ENCODE measurements at places on chromosomes 1 and 21. TPM values are rescaled to one million over a fixed set of nuclear protein-coding genes. Genes with fewer than 3 reads are reported as not detected.

The ARHGEF10L gene
- 39.6 TPM for total RNA-seq

The WNT2B gene
- 0.90 TPM for total RNA-seq

The LAMB3 gene
- total RNA-seq: 0.67 TPM

The FRRS1 gene
- 5.6 TPM for total RNA-seq

The IQGAP3 gene
- total RNA-seq: 22.3 TPM

The OR2T4 gene
- not detected for total RNA-seq

The LCE4A gene
- not detected for total RNA-seq

The FLG gene
- not detected for total RNA-seq

The RXFP4 gene
- total RNA-seq: not detected

The PLA2G2C gene
- not detected for total RNA-seq

DNA sequence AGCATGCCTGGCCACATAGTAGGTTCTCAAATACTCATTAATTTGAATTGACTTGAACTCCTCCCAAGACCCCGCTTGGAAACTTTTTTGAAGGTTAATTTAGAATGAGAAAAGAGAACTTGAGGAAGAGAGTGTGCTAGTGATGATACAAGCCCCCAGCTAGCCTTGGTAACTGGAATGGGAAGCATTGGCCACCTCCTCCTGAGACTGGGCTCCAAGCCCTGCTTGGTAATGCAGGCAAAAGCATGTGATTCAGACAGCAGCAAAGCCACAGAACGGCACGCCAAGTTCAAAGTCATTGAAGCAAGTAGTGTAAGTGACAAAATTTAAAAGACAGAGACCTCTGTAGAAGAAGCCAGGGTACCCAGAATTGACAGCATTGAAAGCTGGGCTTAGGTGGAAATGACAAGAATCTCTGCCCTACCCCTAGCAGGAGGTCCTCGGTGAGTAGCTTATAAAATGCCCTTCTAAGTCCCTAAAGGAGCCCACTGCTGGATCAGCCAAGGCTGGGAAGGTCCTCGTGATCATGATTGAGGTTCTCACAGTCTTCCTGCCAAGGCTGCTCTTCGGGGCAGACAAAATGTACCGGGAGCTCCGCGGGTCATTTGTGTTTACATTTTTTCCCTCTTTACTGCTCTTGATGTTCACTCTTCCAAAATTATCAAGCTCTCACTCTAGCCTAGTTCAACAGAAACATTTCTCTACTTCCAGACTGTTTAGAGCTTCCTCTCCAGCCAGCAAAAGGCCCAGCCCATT lies 99.4 kb downstream of the TSEN15 start:
- H3K4me1 ChIP-seq: 0 out of 2 replicates have a peak, but pooled peaks cover 6% of the 10 kb centered on the region
- DNase-seq: no peak
- H3K27me3 ChIP-seq: no peaks in the 10 kb centered on the region
- H3K4me3 ChIP-seq: no peak overlapping the region
- no peaks in the 10 kb centered on the region for H3K36me3 ChIP-seq
- no peak overlapping the region for H3K27ac ChIP-seq

DNA sequence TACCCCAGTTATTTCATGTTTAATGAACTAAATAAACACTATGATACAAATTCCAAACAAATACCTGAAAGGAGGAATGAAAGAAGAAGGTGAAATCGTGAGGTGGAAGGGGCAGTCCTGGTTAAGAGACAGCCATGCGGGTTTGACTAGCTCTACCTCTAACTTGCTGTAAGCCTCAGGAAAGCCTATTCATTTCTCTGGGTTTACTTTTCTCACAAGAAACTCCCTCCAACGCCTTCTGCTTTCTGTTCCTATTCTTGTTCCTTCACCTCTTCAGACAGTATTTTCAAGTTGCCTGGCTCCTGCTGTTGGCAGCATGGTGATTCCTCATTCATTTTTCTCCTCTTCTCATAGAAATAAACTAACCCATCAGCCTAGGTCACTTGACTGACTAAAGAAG lies 92.4 kb downstream of the NTPCR start:
- no peaks in the 10 kb centered on the region for H3K4me1 ChIP-seq
- no peaks in the 10 kb centered on the region for H3K36me3 ChIP-seq
- DNase-seq: no peak
- H3K4me3 ChIP-seq: no peak overlapping the region

GRCh38 chr1:156571261-156571852 lies 1.0 kb downstream of the IQGAP3 start:
- DNase-seq: no peak
- H3K4me1 ChIP-seq: no peaks in the 10 kb centered on the region
- no peaks in the 10 kb centered on the region for H3K36me3 ChIP-seq
- H3K27ac ChIP-seq: no peak overlapping the region

DNA sequence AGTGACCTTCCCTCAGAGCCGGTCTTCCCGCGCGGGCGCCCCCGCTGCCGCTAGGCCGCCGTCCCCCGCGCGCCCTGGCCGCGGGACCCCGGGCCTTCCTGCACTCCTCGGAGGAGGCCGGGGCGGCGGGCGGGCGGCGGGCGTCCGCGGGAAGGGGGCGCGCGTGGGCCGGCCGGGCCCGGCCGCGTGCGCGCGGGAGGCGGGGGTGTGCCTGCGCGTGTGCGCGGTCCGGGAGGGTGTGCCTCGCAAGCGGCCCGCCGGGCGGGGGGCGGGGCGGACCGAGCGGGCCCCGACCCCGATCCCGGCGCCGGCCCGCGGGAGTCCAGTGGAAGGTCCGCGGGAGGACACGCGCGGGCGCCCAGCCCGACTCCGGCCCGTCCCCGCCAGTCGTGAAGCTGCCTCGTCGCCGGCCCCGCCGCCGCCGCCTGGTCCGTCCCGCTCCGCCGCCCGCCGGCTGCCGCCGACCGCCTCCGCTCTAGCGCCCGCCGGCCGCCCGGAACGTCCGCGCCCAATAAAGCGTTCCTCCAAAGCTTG lies 438 bp downstream of the MRPS6 start:
- H3K36me3 ChIP-seq: peaks cover 4% of the 10 kb centered on the region
- no peaks in the 10 kb centered on the region for H3K4me1 ChIP-seq
- peak; percentile 54 for DNase-seq
- no peaks in the 10 kb centered on the region for H3K27me3 ChIP-seq
- H3K27ac ChIP-seq: peak overlapping the region; percentile 65

- no peaks in the 10 kb centered on the region for H3K4me1 ChIP-seq
- no peak overlapping the region for H3K27ac ChIP-seq
- H3K4me3 ChIP-seq: no peak overlapping the region
These were observed 40.4 kb downstream of the DAP3 start for GRCh38 chr1:155729031-155729898.

DNA sequence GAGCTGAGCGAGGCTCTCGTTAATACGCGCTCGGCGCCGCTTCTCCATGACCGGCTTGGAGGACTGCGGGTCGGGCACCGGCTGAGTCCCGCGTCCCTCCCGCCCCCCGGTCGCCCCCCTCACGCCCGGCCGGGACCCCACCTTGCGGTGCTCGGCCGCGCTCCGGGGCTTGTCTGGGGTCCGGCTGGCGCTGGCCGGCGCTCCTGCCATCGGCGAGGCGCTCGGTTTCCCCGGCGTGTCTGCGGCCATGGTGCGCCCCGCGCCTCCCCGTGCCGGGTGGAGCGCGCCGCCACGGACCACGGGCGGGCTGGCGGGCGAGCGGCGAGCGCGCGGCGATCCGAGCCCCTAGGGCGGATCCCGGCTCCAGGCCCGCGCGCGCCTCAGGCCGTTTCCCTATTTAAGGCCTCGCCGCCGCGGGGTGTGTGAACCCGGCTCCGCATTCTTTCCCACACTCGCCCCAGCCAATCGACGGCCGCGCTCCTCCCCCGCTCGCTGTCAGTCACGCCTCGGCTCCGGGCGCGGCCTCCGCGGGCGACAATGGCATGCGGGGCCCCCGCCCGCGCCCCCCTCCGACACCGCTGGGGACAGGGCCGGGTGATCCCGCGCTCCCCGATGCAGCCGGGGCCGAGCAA lies at the start of gene HES4:
HES4 (minus strand) TSS at position 373 of the 632 bp plus-strand sequence; CDS start at position 249, 124 bp downstream.
- no peaks in the 10 kb centered on the region for H3K36me3 ChIP-seq
- peaks cover 7% of the 10 kb centered on the region for H3K4me1 ChIP-seq
- peak within 1 kb of the TSS; percentile 34 for H3K4me3 ChIP-seq
- peak; percentile 93 for DNase-seq

GRCh38 chr1:179141592-179142251 lies 59.9 kb downstream of the TOR3A start:
- H3K4me3 ChIP-seq: no peak overlapping the region
- DNase-seq: no peak
- no peaks in the 10 kb centered on the region for H3K36me3 ChIP-seq
- H3K27me3 ChIP-seq: no peaks in the 10 kb centered on the region
- no peak overlapping the region for H3K27ac ChIP-seq

DNA sequence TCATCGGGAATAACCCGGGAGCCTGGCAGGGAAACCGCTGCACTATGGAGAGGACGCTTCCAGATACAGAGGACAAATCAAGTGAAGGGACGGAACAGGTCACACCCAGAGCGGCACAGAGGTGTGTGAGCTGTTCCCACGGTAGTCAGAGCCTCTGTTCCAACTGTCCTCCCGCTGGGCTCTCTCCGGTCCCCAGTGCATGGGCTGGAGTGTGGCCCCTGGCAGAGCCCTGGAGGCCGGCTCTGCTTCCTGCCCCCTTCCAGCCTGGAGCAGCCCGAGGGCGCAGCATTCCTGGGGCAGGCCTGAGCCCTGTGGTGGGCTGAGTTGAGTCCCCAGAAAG lies 11.9 kb upstream of the ZBTB21 start:
- DNase-seq: no peak
- H3K4me1 ChIP-seq: peaks cover 2% of the 10 kb centered on the region
- H3K4me3 ChIP-seq: no peak overlapping the region
- no peaks in the 10 kb centered on the region for H3K36me3 ChIP-seq
- H3K27ac ChIP-seq: peak overlapping the region; percentile 21

- no peaks in the 10 kb centered on the region for H3K27me3 ChIP-seq
These were observed 363.5 kb upstream of the ADGRL2 start for GRCh38 chr1:81437213-81437612.

DNA sequence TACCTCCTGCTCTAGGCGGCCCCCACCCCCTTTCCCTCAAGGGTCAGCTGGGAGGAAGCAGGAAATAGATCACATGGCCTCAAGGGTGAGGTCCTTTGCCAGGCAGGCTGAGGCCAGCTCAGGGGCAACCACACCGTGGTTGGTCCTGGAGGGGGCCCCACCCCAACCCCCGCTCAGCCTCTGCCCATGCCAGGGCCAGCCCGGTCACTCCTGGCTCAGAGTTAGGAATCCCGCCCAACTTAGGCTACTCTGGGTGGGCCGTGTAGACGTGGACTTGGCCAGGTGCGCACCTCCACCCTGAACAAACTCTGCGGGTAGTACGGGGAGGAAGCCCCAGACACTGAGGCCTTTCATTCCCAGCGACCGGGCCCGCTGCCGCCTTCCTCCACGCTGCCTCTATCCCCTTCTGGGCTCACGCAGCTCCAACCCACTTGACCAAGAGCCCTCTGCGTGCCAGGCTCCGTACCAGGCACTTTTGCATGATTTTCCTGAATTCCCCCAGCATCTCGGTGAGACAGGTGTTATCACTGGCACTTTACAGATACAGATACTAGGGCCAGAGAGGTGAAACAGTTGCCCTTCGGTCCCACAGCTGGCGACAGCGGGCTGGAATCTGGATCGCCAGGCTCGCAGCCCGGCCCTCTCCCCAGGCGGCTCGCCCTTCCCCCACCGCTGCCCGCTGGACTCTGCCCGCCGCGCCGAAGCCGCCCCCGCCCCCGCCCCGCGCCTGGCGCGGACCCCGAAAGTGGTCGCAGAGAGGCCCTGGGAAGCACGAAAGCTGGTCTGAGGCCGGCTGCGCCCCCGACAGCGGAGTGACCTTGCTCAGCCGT lies 769 bp downstream of the GALE start:
- H3K36me3 ChIP-seq: peaks cover 15% of the 10 kb centered on the region
- peak overlapping the region; percentile 68 for H3K4me3 ChIP-seq
- H3K27ac ChIP-seq: no peak overlapping the region
- peaks cover 12% of the 10 kb centered on the region for H3K4me1 ChIP-seq
- no peaks in the 10 kb centered on the region for H3K27me3 ChIP-seq
- DNase-seq: peak; percentile 68

DNA sequence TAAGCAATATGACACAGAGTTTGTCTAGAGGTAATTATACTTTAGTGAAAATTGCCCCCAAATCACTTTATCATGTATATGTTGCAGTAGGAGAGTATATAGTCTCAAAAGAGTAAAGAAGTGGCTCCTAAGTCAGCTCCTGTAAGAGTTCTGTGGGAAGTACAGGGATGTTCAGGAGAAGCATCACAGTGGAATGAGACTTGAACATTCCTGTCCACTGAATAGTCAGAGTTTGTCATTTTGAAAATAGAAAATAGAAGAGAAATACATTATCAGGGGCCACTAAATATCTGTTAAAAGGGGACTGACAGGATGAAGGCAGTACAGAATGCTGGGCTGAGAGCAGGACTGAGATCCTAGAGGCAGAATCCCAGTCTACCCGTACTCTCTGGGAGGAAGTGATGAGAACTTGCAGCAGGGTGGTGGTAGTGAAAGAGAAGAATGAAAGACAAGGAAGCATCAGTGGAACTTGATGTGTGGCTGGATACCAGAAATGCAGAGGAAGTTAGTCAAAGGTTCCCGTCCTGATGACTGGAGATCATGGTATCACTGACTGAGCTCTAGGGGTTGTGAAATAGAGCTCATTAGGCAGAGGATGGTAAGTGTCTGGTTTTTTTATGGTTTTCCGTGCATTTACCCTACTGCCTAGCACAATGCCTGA lies 153.4 kb downstream of the FMN2 start:
- no peaks in the 10 kb centered on the region for H3K36me3 ChIP-seq
- H3K4me1 ChIP-seq: no peaks in the 10 kb centered on the region
- no peak overlapping the region for H3K4me3 ChIP-seq

DNA sequence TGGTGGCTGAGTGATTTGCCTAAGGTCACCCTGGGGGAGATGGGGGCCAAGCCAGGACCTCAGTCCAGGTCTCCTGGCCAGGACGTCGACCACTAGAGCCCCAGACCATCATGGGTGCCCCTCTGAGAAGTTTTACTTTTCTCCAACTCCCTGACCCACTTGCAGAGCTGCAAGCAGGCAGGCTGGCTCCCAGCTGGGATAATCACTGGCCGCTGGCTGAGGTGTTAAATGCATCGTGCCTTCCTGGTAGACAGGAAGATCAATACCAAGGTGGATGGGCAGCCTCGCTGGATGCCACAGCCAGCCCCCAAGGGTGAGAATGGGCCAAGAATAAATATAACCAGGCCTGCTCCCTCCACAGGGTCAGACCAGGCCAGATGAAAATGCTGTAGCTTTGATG lies 106.2 kb downstream of the EPHB2 start:
- no peak for DNase-seq
- no peak overlapping the region for H3K4me3 ChIP-seq
- H3K27ac ChIP-seq: no peak overlapping the region
- H3K27me3 ChIP-seq: no peaks in the 10 kb centered on the region
- no peaks in the 10 kb centered on the region for H3K36me3 ChIP-seq

DNA sequence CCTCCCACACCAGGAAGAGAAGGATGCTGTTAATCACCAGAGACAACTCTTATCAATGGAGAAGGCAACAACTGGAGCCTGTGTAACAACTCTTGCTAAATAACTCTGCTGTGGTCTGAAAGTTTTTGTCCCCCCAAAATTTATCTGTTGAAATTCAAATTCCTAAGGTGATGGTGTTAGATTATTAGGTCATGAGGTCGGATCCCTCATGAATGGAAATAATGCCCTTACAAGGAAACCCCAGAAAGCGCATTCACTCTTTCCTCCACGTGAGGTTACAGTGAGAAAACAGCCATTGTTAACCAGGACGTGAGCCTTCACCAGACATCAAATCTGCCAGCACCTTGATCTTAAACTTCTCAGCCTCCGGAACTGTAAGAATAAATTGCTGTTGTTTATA lies 141.9 kb upstream of the CXADR start:
- no peaks in the 10 kb centered on the region for H3K4me1 ChIP-seq
- H3K4me3 ChIP-seq: no peak overlapping the region

- no peaks in the 10 kb centered on the region for H3K27me3 ChIP-seq
- H3K36me3 ChIP-seq: peaks cover 18% of the 10 kb centered on the region
- H3K4me3 ChIP-seq: no peak overlapping the region
- DNase-seq: no peak
- no peak overlapping the region for H3K27ac ChIP-seq
These were observed 3.2 kb downstream of the LRRC42 start for GRCh38 chr1:53949023-53949990.

GRCh38 chr1:241213139-241213538 lies 143.9 kb downstream of the RGS7 start:
- no peak overlapping the region for H3K4me3 ChIP-seq
- no peak for DNase-seq
- no peaks in the 10 kb centered on the region for H3K36me3 ChIP-seq
- peaks cover 3% of the 10 kb centered on the region for H3K4me1 ChIP-seq

All from H1 (cell line).